ENCODE measurements at places on chromosomes 4 and X.

- DNase-seq = no peak
These were observed 17.2 kb downstream of the C1QTNF7 start for GRCh38 chr4:15444879-15445547.

DNA sequence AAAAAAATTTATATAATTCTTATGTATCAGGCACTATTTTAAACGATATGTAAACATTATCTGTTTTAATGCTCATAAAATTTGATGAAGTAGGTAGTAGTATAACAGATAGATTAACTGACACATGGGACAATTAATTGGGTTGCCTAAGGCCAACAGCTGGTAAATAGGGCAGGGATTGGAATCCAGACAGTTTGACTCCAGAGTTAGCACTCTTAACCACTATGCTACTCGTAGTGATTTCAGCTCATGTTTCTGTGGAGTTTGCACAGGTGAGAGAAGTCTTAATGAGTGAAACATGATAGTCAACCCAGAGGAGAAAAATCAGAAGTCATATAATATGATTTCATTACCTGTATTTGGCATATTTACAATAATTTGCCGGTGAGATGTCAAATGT lies 126.0 kb upstream of the WDFY3 start:
- peak; percentile 51 for DNase-seq

GRCh38 chrX:10470009-10470408 lies 150.4 kb downstream of the MID1 start:
- no peak for DNase-seq

GRCh38 chrX:47068214-47068613 lies 10.0 kb upstream of the RGN start:
- DNase-seq = no peak

DNA sequence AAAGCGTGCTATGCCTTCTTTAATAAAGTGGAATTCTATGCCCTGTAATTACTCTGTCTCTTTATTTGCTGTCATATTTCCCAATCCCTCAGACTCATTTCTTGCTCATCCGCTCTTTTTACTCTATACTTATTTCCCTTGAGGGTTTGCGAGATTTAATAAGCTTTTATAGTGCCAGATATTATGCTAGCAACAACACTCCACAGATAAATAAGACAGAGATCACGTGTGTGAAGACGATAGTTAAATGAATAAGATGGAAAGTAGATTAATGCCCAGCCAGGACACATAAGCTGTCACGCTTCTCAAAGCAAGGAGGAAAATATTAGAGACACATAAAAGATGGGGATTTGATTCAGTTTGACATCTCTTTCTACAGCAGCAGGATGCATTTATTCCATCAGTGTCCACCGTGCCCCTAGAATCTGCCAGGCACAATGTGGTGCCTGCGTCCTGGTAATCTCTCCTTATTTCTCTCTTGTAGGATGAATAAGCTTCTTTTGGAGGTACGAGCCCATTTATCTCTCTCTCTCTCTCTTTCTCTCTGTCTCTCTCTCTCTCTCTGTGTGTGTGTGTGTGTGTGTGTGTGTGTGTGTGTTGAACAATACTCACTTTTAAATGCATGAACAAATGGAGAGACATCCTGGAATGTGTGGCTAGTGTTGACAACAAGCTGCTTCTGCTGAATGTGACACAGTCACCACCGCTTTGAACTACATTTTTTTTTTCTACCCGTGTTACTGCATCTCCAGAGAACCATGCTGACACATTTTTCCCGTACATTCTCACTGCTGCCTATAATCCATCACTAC lies 48.2 kb downstream of the TMEM156 start:
- DNase-seq = no peak

- DNase-seq = no peak
These were observed 61.2 kb downstream of the STK32B start for GRCh38 chr4:5112333-5113095.

GRCh38 chr4:144595681-144596080 lies 50.3 kb upstream of the HHIP start:
- no peak for DNase-seq

- DNase-seq = no peak
These were observed 65.2 kb downstream of the PARM1 start for GRCh38 chr4:74997948-74998729.

DNA sequence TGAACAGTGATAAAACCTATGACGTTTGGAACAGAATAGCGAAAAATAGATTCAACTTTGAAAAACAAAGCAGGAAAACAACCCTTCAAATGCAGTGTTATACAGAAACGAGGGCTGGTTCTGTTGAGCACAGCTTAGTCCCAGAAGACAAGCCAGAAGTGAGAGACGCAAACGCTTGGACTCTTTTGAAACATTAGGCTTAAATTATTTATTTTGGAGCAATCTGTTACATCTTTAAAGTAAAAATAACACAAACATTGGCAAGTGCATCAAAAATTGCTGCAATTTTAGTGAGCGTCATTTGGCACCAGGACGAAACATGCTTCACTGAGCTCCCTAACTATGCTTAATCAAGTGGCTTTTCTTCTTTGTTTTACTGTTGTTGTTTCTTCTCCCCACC lies 63.5 kb downstream of the ENPP6 start:
- no peak for DNase-seq

GRCh38 chr4:112119353-112119783 lies 25.9 kb upstream of the FAM241A start:
- no peak for DNase-seq

GRCh38 chrX:50609796-50610195 lies 139.2 kb upstream of the DGKK start:
- no peak for DNase-seq

DNA sequence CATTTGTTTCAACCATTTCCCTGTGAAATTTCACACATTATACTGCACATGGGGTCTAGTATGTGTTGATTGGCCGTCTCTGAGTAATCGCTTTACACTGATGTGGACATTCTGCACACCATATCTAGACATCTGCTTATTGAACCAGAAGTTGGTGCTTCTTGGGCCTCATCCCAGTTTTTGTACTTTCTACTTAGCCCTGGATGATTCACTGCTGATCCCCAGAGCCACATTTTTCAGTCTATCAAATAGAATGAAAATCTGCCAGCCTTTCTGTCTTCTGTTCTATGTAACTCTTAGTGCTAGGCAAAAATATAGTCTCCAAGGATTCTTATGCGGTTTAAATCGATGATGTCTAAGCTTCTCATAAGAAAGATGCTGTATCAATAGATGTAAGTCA lies 40.5 kb upstream of the RELL1 start:
- DNase-seq = no peak

DNA sequence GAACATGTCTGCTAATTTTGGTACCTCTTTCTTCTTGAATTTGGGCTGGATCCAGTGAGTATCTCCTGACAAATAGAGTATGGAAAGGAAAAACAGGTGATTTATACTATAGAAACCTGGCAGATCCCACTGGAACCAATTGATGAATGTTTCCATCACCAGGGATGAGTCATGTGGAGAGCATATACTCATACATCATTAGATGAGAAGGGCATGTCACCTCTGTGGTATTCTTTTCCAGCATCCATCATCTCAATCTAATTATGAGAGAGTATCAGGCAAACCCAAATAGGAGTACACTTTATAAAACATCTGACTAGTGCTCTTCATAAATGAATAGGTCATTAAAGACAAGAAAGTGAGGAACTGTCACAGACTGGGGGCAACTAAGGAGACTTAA lies 90.7 kb downstream of the CLDN22 start:
- no peak for DNase-seq

GRCh38 chrX:19342331-19342906 lies 1.3 kb upstream of the PDHA1 start:
- DNase-seq = no peak

GRCh38 chr4:42641656-42642055 lies 15.2 kb downstream of the ATP8A1 start:
- DNase-seq = no peak
